NCI-H69 (cell line): ENCODE measurements at places on chromosomes 3 and 15.

DNA sequence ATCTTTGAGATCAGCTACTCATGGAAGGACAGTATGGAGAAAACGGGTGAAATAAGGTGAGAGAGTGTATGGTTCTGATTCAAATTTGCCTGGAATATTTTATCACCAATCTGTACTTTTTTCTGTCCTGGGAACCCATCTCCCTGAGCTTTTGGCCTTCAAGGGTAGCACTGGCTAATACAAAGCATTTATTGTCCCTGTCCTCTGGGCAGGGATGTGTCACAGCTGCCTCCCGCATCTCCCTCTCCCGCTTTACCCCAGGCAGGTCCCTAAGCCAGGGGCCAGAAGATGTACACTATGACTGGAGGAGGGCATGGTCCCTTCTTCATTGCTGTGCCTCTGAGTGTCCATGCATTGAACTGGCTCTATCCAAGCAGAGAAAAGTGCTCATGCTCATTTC is 201.7 kb upstream of the CHRNA7 start:
- no peak for DNase-seq

DNA sequence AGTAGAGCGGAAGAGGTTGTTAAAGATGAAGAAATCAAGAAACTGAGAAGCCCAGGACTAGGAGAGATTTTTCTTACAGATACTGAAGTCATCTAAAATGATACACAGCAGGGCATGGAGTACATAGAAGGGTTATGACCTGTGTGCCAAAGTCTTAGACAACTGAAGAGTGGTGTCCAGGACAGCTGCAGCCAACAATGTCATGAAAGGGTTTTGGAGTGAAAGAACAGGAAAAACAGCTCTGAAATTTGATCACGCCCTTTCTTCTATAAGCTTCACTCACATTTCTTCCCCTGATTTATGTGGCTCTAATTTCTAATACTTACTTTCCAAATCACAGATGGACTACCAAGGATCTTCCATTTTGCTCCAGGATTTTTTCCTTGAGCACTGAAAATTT is 3.0 kb downstream of the CFAP20DC start:
- DNase-seq: peak; percentile 62

DNA sequence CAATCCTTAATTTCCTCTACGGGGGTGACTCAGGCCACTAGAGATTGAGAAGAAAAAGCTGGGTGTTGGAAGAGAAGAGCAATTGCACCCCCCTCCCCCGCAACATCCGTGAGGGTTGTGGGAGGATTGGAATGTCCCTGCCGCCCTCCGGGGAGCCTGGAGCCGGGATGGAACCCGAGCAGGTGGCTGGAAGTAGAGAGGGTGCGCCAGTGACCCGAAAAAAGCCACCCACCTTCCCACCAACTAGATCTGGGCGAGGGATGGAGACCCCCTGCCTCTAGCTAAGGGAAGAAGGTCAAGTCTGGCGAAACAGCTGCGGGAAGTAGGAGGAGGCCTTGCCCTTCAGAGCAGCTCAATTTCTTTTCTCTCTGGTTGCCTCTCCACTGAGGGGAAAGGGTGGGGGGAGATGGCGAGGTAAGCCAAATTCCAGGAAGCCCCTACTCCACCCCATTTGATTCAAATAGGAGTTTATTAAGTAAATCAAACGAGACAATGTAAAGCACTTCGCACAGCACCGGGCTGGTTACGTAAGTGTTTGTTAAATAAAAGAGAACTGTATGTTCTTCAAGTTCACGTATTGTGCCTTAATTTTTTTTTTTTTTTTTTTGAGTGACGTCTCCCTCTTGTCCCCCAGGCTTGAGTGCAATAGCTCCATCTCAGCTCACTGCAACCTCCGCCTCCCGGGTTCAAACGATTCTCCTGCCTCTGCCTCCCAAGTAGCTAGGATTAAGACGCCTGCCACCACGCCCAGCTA is 1.1 kb upstream of the WWTR1 start:
- DNase-seq: peak; percentile 32

- DNase-seq: no peak
Measured at GRCh38 chr15:45395943-45396342, 17.6 kb upstream of the GATM start.

- no peak for DNase-seq
Measured at GRCh38 chr15:99413955-99414754, 151.6 kb upstream of the MEF2A start.

DNA sequence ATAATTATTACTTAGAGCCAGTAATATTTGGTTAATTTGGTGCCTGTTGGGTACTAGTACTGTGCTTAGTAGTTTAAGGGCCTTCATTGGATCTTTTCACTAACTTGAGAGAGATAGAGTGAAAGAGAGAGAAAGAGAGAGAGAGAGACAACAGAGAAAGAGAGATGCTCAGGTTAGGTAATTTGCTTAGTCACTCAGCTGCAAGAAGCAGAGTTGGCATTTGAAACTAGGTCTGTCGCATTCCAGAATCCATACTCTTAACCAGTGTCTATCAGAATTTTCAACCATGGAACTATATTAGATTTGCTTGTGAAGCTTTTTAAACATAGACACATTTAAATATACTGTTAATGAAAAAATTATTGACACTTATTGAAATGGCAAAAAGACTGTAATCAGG is 31.1 kb upstream of the NUDT16 start:
- no peak for DNase-seq

DNA sequence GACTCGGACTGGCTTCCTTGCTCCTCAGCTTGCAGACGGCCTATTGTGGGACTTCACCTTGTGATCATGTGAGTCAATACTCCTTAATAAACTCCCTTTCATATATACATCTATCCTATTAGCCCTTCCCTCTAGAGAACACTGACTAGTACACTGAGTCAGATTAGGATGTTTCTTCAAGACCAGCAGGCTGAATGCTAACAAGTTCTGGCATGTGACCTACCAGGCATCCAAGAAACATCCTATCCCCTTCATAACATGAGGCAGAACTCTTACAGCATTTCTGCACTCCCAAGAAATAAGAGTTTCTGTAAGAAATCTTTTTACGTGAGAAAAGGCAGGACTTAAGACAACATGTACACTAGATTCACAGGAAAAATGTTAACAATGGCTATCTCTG is 9.3 kb downstream of the CFAP92 start:
- no peak for DNase-seq

DNA sequence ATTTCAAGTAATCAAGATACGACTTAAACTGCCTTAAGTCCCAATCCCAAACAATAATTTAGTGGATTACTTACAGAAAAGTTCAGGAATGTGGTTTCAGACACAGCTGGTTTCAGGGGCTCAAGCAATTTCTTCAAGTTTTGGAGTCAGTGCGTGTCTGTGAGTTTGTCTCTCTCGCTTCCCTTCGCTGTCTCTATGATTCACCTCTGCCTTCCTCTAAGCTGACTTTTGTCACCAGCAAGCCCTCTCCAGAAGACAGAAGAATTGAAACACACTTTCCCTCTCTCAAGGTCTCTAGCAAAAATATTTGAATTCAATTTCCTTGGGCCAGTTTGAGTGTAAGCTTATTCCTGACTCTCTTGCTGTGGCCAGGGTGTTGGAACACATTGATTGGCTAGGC is 392.4 kb downstream of the EDEM1 start:
- DNase-seq: no peak

DNA sequence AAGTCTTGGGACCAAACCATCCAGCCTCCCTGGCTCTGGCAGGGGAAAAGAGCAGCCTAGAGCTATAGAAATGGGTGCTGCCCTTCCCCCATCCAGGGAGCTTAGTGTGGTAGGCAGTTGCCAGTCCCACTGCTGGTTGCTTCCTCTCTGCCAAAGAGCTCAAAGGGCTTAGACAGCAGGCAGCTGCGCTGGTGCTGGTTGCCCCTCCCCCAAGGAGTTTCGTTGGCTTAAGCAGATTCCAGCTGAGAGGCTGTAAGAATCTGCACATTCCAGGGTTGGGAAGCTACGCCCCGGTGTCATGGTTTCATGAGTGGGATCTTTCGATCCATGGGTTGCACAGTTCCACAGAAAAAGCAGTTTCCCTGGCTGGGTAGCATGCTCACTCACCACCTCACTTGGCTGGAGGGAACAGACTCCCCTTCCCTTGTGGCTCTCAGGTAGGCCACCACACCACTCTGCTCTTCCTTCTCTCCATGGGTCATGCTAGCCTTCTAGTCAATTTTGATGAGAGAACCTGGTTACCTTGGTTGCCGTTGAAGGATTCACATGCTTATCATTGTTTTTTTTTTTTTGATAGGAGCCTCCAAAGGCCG is 195.1 kb downstream of the EPHA6 start:
- no peak for DNase-seq

DNA sequence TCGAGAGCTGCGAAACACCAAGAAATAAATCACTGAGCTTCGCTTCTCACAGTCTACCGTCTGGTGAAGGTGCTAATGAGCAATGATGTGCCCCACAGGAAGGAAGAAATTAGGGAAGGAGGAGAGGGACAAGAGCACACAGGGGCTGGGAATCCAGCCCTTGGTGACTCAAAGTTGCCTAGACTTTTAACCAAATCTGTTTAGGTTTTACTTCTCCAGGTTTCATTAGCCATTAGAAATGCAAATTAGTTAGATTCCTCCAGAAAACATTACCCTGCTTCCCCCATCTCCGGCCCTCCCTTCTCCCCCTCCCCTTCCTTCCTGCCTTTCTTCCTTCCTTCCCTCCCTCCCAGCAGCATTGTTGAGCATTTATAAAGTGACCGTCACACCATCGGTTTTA is 59.3 kb upstream of the UBE2E1 start:
- DNase-seq: no peak

DNA sequence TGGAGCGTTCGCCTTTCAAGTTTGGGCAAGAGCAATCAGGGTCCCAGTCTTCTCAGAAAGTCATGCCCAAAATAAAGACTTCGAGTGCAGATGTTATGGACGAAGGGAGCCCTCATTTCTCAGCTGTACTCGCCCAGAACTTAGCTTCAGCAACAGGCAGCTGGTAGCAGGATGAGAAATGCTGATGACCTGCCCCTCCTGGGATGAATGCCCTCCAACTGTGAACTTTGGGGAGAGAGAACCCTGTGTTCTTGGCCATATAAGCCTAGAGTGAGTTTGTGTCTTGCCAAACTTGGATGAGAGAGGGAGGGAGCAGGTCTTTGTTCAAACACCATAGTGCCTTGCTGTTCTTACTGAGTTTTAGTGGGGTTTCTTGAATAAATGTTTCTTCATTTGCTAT is 400.3 kb downstream of the LRTM1 start:
- DNase-seq: no peak
